Smooth muscle cell of the coronary artery (primary cell): ENCODE measurements at places on chromosomes 12 and 14. TPM values are rescaled to one million over a fixed set of nuclear protein-coding genes. Genes with fewer than 3 reads are reported as not detected.

The NXPH4 gene
- 0.59 and 3.8 TPM in 2 replicates for total RNA-seq

The FOXA1 gene
- total RNA-seq, result not detected in 2 replicates

The AGAP2 gene
- 0.23 and 0.30 TPM in 2 replicates for total RNA-seq

The WNT1 gene
- not detected in 2 replicates for total RNA-seq

The CCDC196 gene
- not detected in 2 replicates for total RNA-seq

The ANG gene
- 8.0 and 8.1 TPM in 2 replicates for total RNA-seq

The TMTC1 gene
- 1.7 and 115 TPM in 2 replicates for total RNA-seq

The NYNRIN gene
- total RNA-seq, result 3.2 and 9.0 TPM in 2 replicates

The TAS2R42 gene
- not detected in 2 replicates for total RNA-seq

The YBX3 gene
- 62.0 and 134 TPM in 2 replicates for total RNA-seq

The MSRB3 gene
- 39.5 and 44.5 TPM in 2 replicates for total RNA-seq

The ANO4 gene
- 0.08 and 0.12 TPM in 2 replicates for total RNA-seq

The SLC25A47 gene
- total RNA-seq, result not detected in 2 replicates

The SLC38A4 gene
- 0.35 and 0.60 TPM in 2 replicates for total RNA-seq

The TAS2R8 gene
- not detected in 2 replicates for total RNA-seq
